ENCODE measurements at places on chromosomes 6 and 20.

DNA sequence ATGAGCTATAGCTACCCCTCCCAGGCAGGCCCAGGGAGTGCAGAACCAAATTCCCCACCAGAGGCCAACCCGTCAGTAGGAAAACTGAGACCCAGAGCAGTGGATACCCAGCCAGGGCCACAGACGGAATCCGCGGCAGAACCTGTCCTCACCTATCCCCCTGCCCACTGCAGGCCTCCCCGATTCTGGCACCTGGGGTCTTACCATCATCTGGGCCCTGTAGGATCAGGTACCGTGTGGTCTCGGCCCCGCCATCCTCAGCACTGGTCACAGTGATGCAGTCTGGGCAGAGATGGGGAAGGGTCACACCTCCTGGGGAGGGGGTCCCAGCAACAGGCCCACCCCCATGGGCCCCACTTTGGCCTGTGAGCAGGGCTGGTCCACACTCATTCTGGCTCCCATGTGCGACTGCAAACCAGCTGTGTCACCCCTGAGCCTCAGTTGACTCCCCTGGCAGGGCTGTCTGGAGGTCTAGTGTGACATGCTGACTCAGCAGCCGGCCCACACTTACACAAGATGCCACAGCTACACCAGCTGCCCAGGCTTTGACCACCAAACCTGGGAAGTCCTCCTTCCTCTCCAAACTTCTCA lies 3.8 kb downstream of the ZNF335 start:
- DNase-seq = no peak

DNA sequence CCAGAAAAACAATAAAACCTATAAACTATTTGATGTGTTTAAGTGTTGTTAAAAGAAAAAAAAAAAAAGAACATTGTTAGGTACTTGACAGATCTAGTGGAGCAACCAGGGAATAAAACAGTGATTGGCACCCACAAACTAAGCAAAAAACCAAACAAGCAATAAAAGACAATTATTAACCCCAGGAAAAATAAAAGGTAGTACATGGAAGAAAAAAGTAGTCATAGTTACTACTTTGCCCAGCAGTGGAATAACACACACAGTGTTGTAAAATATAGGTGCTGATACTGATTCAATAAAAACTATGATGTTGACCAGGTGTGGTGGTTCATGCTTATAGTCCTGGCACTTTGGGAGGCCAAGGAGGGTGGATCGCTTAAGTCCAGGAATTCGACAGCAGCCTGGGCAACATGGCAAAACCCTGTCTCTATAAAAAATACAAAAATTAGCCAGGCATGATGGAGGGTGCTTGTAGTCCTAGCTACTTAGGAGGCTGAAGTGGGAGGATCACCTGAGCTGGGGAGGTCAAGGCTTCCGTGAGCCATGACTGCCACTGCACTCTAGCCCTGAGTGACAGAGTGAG lies 43.9 kb downstream of the PIGU start:
- DNase-seq = no peak

GRCh38 chr6:168678588-168678987 lies 237.6 kb downstream of the SMOC2 start:
- no peak for DNase-seq

- no peak for DNase-seq
These were observed 533.7 kb downstream of the BCKDHB start for GRCh38 chr6:80640176-80640575.

GRCh38 chr20:3452690-3453089 lies 18.1 kb upstream of the ATRN start:
- no peak for DNase-seq

DNA sequence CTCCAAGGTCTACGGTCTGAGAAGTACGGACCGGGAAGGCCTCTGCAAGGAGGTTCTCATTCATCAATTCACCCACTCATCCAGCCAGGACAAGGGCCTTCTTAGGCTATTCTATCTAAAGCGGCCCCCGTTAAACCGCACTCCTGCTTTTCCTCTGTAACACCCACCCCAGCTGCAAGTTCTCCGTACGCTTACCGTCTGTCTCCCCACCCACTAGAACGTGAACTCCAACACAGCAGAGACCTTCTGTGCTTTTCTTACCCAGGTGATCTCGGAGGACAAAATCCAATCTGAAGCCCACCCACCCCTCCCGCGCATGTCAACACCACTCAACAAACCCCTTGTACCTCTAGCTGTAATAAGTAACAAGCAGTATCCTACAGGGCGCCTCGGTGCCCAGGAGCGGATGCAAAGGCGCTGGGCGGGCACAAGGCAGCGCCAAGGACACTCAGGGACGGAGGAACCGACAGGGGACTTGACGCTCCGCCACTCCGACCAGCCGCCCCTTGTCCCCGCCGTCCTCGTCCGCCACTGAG lies 351 bp downstream of the AURKA start:
- DNase-seq = no peak

DNA sequence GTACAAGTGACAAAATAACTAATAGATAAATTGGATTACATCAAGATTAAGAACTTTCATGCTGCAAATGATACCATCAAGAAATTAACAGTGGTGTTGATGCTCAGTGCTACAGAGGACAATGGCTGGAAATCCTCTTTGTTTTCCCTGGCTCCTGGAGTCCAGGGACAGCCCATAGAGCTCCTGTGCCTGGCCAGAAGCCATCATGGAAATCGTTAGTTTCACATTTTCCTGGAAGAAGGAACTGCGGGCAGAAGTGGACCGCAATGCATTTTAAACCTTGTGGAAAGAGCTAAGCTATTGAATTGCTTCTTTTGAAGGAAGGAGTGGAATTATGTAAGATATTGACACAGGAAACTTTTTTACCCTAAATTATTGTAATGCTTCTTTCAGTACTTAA lies 276.0 kb downstream of the GJA1 start:
- no peak for DNase-seq

DNA sequence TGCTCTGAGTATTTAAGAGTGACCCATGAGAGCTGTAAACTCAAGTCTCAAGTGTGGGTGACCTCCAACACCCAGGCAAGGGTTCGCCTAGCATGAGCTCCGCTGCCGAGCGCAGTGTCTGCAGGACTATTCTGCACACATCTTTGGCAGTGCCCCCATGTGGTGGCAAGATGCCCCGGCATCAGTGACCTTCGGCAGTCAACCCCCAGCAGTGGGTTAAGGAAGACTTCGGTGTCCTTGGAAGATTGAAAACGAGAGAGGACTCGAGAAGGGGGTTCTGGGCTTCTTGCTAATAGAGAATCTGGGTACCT lies 43.1 kb downstream of the RBM38 start:
- DNase-seq = no peak
